DMS79 treated with DMSO at 0.1 percent for 48 hours (cell line): ENCODE measurements at places on chromosomes 1 and 21.

DNA sequence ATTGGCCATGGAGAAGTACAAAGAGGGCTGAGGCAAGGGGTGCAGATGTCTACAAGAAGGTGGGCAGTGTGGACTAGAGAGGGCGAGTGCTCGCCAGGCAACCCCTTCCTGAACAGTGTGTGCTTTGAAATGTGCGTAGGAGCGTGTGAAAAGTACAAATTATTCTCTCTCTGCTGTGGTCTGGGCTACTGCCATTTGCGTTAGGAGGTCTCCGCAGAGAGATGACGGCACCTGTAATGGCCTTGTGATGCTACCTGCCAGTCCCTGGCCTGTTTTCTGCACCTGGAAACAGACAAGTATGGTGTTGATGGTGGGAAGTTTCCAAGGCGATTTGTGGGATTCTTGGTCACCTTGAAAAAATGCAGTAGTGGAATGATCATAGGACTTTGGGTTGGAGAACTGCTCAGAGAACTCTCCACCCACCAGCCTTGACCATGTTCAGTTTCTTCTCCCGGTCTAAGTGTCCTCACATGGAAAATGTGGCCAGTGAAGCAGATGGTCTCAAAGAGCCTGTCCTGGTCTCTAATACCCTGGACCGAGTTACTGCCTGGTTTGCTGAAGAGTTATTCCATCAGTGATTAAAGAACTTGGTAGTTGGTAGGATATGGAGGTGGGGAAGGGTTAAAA is 74.5 kb downstream of the MRPS6 start:
- DNase-seq: no peak

DNA sequence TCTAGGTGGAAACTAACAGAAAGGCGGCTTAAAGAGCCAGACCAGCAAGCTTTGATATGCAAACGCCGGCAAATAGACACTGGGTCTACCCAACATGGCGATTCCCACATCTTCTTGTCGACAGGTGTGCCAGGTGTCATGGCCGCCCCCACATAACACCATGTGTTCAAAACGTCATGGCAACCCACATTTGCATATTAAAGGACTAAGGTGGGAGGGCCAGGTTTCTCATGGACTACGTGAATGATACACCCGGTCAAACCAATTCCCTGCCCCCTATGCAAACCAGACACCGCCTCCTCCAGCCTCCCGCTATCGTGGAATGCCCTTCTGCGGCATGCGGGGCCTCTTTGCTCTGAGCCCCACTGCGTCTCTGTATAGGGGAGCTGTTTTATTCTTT is 41.3 kb downstream of the ICOSLG start:
- no peak for DNase-seq

DNA sequence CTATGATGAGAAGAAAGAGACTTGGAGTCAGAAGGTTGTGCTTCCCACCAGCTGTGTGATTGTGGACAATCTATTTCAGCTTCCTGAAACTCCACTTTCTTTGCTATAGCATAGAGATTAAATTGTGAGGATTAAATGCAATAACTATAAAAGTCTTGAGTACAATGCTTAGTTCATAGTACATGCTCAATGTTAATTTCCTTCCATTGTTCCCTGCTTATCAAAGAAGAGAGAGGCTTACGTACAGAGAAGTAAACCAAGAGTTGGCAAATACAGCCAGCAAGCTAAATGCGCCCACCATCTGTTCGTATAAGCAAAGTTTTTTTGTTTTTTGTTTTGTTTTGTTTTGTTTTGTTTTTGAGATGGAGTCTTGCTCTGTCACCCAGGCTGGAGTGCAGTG is 317.9 kb upstream of the NFIA start:
- no peak for DNase-seq

DNA sequence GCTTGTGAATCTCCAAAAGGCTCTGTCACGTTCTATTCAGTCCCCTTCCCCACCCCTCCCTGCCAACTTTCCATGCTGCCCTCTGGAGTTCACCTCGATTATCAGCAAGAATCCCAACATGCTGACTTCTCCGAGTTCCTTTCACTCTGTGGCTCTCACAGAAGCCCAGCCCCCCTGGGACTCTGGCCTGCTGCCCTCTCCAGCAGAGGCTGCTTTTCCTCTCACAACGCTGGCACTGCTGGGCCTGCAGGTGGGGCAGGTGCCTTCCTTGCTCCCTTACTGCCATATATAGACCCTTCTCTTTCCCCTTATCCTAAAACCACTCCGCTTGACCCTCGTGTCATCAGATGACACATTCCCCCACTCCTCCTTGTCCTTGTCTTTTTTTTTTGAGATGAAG is 10.2 kb upstream of the RNF186 start:
- DNase-seq: no peak

GRCh38 chr1:67824766-67825165 is 8.5 kb downstream of the GNG12 start:
- no peak for DNase-seq

DNA sequence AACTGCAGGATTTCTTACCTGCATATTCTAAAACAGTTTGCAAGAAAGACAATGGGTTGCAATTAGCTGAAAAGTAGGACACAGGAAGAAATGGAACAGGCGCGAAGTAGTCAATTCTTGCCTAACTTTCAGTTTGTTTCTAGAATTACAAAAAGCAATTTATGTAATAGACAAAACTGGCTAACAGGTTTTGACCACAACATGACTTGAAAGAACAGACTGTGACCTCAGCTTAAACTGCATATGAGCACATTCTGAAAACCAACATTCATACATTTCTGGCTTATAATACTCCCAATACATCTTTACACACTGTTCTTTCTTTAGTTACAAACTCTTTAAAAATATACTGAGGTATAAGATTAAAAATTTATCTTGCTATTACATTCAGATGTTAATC is 405.9 kb upstream of the B3GALT2 start:
- no peak for DNase-seq

DNA sequence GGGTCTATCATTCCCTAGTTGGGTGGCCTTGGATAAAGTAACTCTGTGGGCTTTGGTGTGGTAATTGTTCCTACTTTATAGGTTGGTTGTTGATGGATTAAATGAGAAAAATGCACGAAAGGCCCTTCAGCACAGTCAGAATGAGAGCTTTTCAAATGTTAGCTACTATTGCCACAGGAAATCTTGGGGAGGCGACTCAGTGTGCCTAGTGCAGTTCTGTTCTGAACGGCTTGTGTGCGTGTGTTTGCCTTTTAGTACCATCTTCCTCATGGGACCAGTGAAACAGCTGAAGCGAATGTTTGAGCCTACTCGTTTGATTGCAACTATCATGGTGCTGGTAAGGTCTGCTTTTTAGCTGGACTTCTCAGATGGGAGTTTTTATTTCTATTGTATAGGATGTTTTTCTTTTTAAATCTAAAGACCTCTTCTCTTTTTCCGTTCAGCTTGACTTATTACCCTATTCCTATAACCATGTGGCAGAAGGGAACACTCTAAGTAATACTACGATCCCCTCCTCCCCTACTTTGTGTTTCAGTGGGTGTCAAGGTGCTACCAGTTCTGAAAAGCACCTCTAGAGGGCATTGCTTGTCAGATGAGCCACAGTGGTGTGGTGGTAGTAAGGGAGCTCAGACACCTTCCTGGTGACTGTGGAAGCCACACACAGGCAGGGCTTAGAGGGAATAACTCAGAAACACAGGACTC is 9.2 kb downstream of the SFT2D2 start:
- no peak for DNase-seq

DNA sequence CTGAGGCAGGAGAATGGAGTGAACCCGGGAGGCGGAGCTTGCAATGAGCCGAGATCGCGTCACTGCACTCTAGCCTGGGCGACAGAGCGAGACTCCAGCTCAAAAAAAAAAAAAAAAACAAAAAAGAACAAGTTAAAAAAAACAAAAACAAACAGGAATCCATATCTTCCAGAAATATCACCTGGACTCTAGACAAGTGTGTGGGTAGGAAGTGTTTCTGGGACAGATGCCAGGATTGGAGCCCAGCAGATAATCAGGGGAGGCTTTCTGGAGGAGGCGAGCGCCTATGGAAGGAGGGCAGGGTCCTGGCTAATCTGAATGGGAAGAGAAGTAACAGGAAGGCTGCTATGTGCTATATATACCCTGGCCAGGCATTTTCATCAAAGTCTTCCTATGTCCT is 43.6 kb upstream of the SYNC start:
- DNase-seq: peak; percentile 20

- DNase-seq: no peak
These were observed 23.4 kb downstream of the GTF2B start for GRCh38 chr1:88867743-88868521.

GRCh38 chr1:155942578-155943141 is 1.2 kb downstream of the RXFP4 start:
- no peak for DNase-seq

GRCh38 chr1:245463392-245464165 is 308.8 kb downstream of the KIF26B start:
- DNase-seq: no peak

- no peak for DNase-seq
These were observed 16.7 kb downstream of the STYXL2 start for GRCh38 chr1:167110586-167110985.

- no peak for DNase-seq
These were observed 22.1 kb upstream of the NCF2 start for GRCh38 chr1:183612407-183612806.

- no peak for DNase-seq
These were observed 161.5 kb downstream of the GRIK3 start for GRCh38 chr1:36872858-36873257.

DNA sequence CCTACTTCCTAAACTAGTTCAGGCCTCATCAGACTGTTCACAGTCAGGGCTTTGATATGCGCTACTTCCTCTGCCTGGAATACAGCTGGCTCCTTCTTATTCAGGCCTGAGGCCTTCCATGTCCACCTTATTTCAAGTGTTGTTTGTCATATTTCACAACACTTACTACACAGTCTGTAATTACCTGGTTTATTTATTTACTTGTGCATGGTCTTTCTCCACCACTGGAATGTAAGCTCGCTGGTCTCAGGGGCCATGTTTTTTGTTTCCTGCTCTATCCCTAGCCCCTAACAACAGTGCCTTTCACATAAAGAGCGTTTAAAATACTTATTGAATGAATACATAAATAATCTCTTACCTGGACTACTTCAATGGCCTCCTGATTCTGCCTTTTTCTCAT is 4.6 kb upstream of the SRSF4 start:
- no peak for DNase-seq

- DNase-seq: peak; percentile 67
These were observed 295.1 kb downstream of the SIPA1L2 start for GRCh38 chr1:232334811-232335210.

- DNase-seq: no peak
These were observed 216.2 kb upstream of the RUNX1 start for GRCh38 chr21:35265170-35265877.

GRCh38 chr1:153253693-153254092 is 5.8 kb upstream of the LORICRIN start:
- DNase-seq: no peak

DNA sequence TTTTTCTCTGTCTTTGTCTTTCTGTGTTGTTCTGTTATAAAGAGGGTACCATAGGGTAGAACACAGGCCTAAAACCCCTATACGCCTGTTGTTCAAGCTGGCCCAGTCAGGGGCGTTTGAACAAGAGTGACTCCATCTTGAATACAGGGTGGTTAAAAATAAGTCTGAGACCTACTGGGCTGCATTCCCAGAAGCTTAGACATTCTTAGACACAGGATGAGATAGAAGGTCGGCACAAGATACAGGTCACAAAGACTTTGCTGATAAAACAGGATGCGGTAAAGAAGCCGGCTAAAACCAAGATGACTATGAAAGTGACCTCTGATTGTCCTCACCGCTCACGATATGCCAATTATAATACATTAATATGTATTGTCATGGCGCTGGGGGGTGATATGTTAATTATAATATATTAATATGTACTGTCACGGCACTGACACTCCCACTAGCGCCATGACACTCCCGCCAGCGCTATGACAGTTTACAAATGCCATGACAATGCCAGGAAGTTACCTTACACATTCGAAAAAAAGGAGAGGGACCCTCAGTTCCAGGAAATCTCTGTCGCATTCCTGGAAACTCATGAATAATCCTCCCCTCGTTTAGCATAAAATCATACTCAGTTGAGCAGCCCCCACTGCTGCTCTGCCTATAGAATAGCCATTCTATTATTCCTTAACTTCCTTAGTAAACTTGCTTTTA is 58.5 kb upstream of the KLHDC7A start:
- DNase-seq: no peak

- no peak for DNase-seq
These were observed 74.6 kb downstream of the CRB1 start for GRCh38 chr1:197342669-197343068.

DNA sequence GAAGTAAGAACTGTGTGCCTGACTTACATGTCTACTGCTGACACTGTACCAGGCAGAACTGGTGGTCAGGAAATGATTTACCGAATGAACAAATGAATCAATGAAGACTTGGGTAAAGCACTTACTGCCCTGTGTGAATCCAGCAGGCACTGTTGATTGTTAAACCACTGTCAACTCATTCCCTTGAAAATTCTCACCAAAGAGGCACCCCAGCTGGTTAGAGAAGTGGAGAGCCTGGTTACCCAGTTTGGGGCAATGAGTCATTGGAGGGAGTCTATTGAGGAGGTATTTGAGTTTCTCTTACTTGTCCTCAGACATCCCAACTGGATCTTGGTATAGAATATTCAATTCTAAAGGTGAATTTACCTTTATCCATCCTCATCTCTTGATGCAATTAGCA is 34.2 kb downstream of the JUN start:
- no peak for DNase-seq

DNA sequence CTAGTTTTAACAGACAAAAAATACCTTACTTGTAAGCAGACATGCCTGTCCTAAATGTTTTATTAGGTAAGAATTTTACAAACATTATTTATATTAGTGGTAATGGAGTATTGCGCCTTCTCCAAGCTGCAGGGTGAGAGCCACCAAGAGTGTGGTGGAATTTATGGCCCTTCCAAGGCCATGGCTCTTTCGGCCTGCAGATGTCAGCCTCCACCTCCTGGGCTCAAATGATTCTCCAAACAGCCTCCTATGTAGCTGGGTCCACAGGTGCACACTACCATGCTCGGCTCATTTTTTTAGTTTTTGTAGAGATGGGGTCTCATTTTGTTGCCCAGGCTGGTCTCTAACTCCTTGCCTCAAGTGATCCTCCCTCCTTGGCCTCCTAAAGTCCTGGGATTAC is 56.3 kb downstream of the ITGB3BP start:
- no peak for DNase-seq

- DNase-seq: no peak
These were observed 18.0 kb downstream of the PADI2 start for GRCh38 chr1:17101261-17101660.

DNA sequence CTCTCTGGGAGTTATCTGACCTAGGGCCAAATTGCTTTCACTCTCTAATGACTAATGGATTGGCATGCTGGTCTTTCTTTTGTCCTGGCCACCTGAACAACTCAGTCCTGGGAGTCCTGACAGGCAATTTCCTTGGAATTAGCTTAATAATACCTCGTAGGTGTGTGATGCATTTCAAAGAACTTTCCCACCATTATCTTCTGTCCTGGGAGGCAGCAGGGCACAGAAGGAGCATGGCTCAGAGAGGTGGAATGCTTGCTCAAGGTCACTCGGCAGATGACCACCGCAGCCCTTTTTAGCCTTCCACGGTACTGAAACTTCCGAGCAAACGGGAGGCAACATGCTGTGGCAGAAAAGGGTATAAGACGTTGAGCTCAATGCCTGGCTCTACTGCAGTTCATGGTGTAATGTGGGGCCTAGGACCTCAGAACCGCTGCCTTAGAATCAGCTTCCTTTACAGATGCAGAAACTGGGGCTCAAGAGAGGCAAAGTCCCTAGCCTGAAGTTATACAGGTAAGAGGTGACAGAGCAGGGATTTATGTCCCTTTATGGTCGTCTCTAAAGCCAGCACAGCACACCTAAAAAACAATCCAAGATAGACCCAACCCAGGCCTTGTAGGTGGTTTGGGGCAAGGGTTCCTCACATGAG is 3.2 kb downstream of the ID3 start:
- peak; percentile 65 for DNase-seq
